ENCODE measurements at places on chromosomes 16 and 17. TPM values are rescaled to one million over a fixed set of nuclear protein-coding genes. Genes with fewer than 3 reads are reported as not detected.

Gene ERN2
- total RNA-seq, result 149 TPM

DNA sequence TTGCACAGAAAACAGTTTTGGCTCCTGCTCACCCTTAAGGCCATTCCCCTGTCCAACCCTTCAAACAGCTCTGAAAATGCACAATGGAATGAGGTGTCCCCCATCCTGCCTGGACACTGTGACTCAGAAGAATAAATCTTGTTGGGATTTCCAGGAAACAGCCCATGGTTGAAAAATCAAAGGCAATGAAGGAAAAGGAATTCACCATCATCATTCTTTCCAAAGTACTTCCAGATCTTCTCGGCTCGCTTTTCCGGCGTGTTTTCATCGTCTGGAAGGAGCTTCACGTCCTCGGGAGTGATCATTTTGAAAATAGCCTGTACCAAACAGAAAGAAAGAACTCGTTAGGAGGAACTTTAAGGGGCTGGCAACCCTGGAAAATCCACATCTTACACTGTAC lies 4.3 kb downstream of the RCVRN start:
- no peaks in the 10 kb centered on the region for H3K4me1 ChIP-seq
- H3K27me3 ChIP-seq, result no peaks in the 10 kb centered on the region
- no peak overlapping the region for H3K4me3 ChIP-seq
- no peaks in the 10 kb centered on the region for H3K36me3 ChIP-seq
- no peak for DNase-seq

DNA sequence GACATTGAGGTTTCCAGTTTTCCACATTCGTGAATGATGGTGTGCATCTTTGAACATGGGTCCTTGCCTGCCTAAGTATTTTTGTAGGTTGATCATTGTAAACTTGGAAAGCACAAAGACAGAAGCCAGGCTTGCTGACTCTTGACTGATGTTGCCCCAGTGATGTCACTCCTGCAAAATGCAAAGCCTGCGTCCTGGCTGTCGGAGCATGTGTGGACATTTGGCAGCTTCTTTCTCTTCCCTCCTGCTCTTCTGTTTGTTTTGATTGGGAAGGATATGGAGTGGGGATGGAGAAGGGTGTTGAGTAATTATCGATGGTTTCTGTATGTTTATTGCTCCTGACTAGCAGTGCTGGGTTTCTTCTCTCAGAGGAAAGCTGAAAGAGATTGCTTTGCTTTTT lies 3.2 kb downstream of the NDE1 start:
- peaks cover 6% of the 10 kb centered on the region for H3K4me1 ChIP-seq
- no peak overlapping the region for H3K4me3 ChIP-seq
- no peaks in the 10 kb centered on the region for H3K27me3 ChIP-seq

DNA sequence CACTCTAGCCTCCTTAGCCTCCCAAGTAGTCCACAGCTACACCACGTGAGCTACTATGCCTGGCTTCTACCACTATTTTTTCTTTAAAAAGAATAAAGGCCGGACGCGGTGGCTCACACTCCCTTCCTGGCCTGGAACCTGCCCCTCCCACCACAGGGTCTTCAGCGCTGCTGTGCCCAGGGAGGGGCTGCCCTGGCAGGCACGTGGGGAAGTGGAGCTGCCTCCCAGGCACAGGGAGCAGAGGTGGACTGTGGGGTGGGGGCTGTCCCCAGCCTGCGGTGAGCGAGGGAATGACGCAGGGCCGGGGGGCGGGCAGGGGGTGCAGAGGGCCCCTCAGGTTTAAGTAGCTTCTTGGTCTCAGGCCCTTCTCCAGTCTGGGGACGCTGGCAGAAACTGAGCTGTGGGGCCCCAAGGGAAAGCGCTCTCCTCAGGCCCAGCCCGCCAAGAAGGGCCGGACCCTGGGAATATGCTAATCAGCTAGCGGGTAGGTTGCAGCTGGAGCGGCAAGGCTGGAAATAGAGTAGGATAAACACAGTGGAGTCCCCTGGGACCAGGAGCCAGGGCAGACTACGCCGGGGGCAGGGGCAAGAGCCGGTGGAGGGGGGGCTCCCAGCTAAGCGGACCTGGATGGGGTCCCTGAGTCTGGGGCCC lies 46.8 kb downstream of the TIMM22 start:
- no peak for DNase-seq
- no peak overlapping the region for H3K4me3 ChIP-seq
- H3K36me3 ChIP-seq, result peaks cover 63% of the 10 kb centered on the region
- no peaks in the 10 kb centered on the region for H3K4me1 ChIP-seq
- H3K27ac ChIP-seq, result peak overlapping the region; percentile 36

DNA sequence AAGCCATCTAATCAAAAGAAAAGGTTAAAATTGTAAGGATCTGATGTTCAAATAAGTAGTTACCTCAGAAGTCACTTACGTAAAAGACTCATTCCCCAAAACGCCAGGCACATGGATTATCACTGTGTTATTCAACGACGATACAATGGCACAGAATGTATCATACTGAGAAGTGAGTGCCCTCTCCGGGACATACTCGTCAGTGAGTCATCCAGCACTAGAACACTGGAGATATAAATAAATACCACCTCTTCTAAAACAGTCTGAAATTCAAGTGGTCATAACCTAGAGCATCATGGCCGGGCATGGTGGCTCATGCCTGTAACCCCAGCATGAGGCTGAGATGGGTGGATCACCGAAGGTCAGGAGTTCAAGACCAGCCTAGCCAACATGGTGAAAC lies 24.9 kb downstream of the USP31 start:
- H3K36me3 ChIP-seq, result no peaks in the 10 kb centered on the region
- no peaks in the 10 kb centered on the region for H3K27me3 ChIP-seq
- no peaks in the 10 kb centered on the region for H3K4me1 ChIP-seq
- no peak for DNase-seq
- H3K4me3 ChIP-seq, result no peak overlapping the region
- no peak overlapping the region for H3K27ac ChIP-seq

Gene KRTAP2-3
- total RNA-seq, result not detected

DNA sequence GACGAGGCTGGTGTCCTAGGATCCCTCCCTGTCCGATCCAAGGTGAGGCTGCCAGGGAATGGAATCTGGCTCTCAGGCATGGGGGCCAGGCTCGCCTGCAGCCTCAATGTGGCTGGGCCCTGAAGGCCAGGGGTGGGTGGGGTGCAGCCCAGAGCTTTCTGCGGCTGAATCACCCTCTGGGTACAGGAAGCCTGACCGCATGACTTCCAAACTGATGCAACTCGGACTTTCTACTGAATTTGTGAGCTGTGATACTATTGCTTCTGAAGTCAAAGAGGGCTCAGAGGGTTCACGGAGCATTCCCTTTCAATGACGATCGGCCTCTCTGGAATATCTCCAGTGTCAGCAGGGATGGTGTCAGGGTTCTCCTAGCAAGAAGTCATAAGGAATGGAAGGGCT lies 123.7 kb downstream of the METRNL start:
- H3K4me3 ChIP-seq, result no peak overlapping the region
- H3K27ac ChIP-seq, result peak overlapping the region; percentile 54
- peak; percentile 54 for DNase-seq
- no peaks in the 10 kb centered on the region for H3K4me1 ChIP-seq

Gene OR3A2
- total RNA-seq, result not detected

GRCh38 chr16:674968-675883 lies at the start of gene RHBDL1:
RHBDL1 (plus strand) TSS chr16:675671; CDS start chr16:675791, 120 bp downstream.
- H3K36me3 ChIP-seq, result no peaks in the 10 kb centered on the region
- H3K4me1 ChIP-seq, result peaks cover 35% of the 10 kb centered on the region
- no peak for DNase-seq

Gene CDH1
- total RNA-seq, result 424 TPM

Gene CHAD
- total RNA-seq, result 19.8 TPM

Gene C17orf78
- 48.3 TPM for total RNA-seq

Gene C1QTNF1
- total RNA-seq, result 15.6 TPM

DNA sequence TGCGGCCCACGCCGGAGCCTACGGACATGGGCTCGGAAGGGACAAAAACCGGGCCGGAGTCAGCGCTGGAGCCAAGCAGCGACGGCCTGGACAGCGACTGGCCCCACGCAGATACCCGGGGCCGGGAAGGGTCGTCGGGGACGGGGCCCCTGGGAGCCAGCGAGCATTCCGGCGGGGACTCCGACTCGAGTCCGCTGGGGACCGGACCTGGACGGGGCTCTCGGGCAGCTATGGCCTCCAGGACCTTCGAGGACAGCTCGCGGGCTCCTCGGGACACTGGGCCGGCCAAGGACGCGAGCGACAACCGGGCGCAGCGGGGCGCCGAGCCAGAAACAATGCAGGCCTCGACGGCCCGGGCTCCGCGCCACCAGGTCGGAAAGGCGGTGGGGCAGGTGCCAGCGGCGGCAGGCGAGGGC lies 1.0 kb downstream of the MYO15B start:
- no peak for DNase-seq
- no peaks in the 10 kb centered on the region for H3K36me3 ChIP-seq
- H3K27me3 ChIP-seq, result no peaks in the 10 kb centered on the region
- peak overlapping the region; percentile 98 for H3K27ac ChIP-seq
- peak overlapping the region; percentile 63 for H3K4me3 ChIP-seq

Gene CLEC10A
- 2.2 TPM for total RNA-seq

Measured in Peyer's patch (tissue), 4 donors.